ENCODE measurements at places on chromosomes 13 and 19. TPM values are rescaled to one million over a fixed set of nuclear protein-coding genes. Genes with fewer than 3 reads are reported as not detected.

CDKN2D gene
- total RNA-seq = 73.3 TPM

GPR183 gene
- total RNA-seq = 15.3 TPM

FXYD1 gene
- 0.61 TPM for total RNA-seq

GFY gene
- total RNA-seq = not detected

NLRP9 gene
- not detected for total RNA-seq

ZNF555 gene
- 3.1 TPM for total RNA-seq

CD22 gene
- total RNA-seq = 0.41 TPM

KLK12 gene
- total RNA-seq = not detected

SIGLEC6 gene
- total RNA-seq = not detected

ZNF302 gene
- 11.1 TPM for total RNA-seq

EDNRB gene
- total RNA-seq = not detected

PCSK4 gene
- 1.5 TPM for total RNA-seq

PEAK3 gene
- 0.54 TPM for total RNA-seq

ZNF345 gene
- 6.2 TPM for total RNA-seq

TTC9B gene
- total RNA-seq = not detected

AMER2 gene
- total RNA-seq = not detected

ARL11 gene
- total RNA-seq = 0.89 TPM
